Transverse colon (tissue), 4 donors: ENCODE measurements at places on chromosomes 7 and 10. TPM values are rescaled to one million over a fixed set of nuclear protein-coding genes. Genes with fewer than 3 reads are reported as not detected.

The BCL7B gene
- 96.1 TPM for total RNA-seq

The HTR7 gene
- not detected for total RNA-seq

The C10orf90 gene
- not detected for total RNA-seq

The FGL2 gene
- 33.3 TPM for total RNA-seq

The INA gene
- 1.1 TPM for total RNA-seq

The TYW1B gene
- 12.1 TPM for total RNA-seq

The PVRIG gene
- total RNA-seq = 2.2 TPM

The SCIN gene
- total RNA-seq = 62.3 TPM

The CDC123 gene
- total RNA-seq = 52.7 TPM

GRCh38 chr10:72107325-72108003, 19.1 kb upstream of the SPOCK2 start:
- no peak for DNase-seq

GRCh38 chr10:86371691-86372090, 5.1 kb upstream of the GRID1 start:
- DNase-seq = no peak

GRCh38 chr7:39832519-39833085, 117.5 kb upstream of the CDK13 start:
- no peak for DNase-seq

DNA sequence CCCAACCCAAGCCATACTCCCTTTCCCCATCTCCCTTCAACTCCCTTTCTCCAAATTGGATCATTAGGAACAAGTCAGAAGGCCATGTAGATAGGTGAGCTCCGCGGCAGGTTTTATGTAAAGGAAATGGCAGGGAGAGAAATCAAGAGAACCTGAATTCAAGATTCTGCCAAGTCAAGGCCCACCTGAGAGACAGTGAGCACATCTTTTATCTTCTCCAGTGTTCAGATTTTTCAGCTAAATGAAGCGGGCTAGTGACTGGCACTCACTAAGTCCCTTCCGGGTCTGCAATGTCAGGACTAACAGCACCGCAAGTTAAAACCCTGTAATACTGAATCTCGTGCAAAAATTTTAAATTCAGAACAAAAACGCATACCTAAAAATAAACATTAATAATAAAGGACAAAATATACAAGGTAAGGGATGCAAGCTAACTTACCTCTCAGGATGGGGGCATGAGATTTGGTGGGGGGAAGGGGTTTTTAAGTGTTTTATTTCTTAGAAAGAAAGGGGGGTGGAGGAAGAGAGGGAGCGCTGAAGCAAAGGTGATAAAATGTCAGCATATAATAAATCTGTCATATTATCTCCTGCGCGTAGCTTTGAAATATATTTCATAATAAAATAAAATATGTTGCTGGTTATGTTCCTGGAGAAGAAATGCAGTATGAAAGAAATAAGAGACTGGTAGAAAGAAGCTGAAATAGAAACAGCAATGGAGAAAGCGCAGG, 17.6 kb downstream of the TCAF1 start:
- DNase-seq = no peak

DNA sequence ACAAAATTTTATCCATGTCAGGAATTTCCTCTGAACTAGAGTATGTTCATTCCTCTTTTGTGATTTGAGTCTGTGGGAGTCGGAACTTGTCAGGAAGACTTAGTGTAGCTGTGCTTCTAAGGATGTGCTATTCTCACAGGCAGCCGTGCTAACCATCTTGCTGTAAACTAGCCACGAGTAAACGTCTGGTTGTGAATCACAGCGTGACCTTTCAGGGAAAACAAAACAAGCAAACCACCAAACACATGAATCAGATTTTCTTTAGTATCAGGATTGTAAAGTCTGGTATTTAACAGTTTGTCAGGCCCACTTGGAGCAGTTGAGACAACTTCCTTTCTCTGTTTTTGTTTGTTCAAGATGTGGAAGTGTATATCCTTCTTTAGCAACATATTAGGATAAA, 32.0 kb downstream of the AUTS2 start:
- DNase-seq = no peak

GRCh38 chr10:50596456-50596855, 27.3 kb downstream of the SGMS1 start:
- DNase-seq = no peak

- DNase-seq = no peak
Observed at GRCh38 chr7:110486549-110486948, 604.4 kb upstream of the LRRN3 start.

- peak; percentile 69 for DNase-seq
Observed at GRCh38 chr10:21526860-21527597, 1.5 kb upstream of the SKIDA1 start.

GRCh38 chr10:16843252-16843870, 26.1 kb upstream of the RSU1 start:
- no peak for DNase-seq

DNA sequence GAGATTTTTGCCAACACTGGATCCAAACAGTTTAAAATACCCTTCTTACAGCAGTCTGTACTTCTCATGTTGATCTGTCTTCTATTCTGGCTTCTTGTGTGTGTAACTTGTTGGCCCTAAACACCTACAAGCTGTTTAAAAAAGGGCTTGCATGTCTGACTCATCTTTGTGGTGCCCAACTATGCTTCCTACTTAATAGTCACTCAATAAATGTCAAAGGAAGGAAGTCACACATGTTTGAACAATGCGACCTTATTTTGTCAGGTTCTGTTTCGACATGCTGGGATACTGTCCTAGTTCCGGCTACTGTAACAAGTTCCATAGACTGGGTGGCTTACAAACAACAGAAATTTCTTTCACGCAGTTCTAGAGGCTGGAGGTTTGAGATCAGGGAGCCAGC, 9.4 kb upstream of the GRK5 start:
- no peak for DNase-seq

- DNase-seq = no peak
Observed at GRCh38 chr7:133668296-133669060, 415.6 kb downstream of the EXOC4 start.

DNA sequence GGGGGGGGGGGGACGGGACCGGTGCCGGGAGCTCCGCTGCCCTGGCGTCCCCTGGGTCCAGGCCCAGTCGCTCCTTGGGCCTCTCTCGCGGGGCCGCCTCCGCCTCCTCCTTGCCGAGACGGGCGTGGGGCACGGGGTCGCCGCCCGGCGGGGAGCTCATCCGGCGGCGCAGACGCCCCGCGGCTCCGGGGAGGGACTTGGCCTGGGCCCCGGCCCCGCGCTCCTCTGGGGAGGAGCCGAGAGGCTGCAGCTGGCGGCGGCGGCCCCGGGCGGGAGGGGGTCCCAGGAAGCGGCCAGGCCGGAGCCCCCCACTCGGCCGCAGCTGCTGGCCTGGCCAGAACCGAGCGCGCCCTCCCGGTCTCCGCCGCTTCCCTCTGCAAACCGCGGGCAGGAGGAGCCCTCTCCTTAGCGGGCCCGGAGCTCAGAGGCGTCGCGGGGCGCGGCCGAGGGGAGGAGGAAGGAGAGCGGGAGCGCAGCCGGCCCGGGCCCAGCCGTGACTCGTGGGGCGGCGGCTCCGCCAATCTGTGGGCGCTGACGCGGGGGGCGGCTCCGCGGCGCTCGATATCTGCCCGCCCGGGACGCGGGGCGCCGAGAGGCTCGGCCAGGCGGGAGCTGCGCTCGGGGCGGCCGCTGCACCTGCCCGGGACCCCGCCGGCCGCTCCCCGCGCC, at the start of gene FAM20C:
Gene FAM20C, plus strand, starts transcription at position 591 of the 669 bp plus-strand sequence. CDS start 629 bp downstream, outside the sequence.
- DNase-seq = peak; percentile 83

DNA sequence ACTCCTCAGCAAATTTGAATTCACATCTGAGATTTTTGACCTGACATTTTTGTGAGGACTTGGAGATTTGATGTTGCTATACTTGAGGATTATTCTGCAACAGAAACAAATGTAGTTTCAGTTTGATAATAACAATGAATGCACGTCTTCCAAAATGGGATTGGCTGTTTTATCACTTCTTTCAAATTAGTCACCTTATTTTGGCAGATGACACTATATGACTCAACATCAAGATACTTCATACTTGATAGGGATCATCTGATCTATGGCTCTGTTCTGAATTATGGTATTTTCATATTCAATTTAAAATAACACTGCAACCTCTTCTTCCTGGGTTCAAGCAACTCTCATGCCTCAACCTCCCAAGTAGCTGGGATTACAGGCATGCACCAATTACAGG, 24.2 kb downstream of the ARL5B start:
- no peak for DNase-seq

DNA sequence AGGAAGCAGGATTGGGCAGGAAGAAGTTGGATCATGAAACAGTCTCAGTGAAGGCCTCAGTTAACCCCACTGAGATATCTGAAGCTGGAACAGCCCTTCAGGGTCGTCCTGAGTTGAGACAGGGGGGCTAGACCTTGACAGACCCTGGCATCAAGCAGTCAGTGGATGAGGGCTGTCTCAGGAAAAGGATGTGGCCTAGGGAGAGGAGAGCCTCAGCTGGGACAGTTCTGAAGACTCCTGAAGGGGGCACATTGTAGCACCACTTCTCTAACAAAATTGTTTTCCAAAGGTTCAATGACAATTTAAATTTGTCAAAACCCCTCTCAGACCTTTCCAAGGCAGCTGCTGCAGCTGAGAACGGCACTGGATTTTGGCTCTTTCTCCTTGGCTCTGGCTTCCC, 15.8 kb upstream of the SLK start:
- no peak for DNase-seq

GRCh38 chr7:74280985-74281384, 8.2 kb upstream of the CLIP2 start:
- no peak for DNase-seq

DNA sequence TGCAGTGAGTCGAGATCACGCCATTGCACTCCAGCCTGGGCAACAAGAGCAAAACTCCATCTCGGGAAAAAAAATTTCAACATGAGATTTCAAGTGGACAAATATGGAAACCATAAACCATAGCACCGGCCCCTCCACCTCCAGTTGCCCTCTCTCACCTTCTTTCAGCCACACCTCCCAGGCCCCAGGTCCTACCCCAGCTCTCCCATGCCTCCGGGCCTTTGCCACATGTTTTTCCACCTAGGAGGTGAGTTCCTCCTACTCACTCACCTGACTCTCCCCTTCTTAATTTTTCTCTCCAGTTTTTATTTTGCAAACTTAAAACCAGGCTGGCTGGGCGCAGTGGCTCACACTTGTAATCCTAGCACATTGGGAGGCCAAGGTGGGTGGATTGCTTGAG, 13.7 kb upstream of the CLDN4 start:
- no peak for DNase-seq

DNA sequence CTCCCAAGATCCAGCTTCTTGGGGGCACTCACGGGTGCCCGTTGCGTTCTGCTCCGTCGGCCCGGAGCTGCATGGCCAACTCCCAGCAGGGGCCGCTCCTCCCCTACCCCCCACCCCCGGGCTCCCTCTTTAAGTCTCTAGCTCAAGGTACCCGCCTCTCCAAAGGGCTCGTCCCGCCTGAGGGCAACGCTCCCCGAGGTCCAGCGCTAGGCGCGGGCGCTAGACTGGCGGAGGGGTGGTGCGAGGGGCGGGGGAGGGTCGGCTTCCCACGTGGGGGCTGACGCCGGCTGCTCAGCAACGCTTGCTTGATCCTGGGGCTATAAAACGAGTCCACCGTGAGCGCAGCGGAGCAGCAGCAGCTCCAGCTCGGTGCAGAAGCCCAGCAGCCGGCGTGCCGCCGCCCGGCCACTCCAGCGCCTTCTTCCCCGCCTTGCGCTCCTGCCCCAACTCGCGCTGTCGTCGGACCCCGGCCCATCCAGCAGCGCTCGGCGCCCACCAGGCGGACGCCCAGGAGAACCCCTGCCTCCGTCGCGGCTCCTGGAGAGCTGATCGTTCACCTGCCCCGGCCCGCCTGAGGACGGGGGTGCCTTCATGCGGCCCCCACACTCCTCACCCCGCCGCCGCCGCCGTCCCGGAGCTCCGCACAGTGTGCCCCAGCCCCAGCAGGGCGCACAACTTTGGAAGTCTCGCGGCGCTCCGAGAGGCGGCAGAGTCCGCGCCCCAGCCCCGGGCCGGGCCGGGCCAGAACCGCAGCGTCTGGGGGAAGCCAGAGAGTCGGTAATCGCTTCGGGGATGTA, at the start of gene ADRA2A:
Gene ADRA2A, plus strand, starts transcription at position 348 of the 797 bp plus-strand sequence. CDS start 968 bp downstream, outside the sequence.
- DNase-seq = peak; percentile 44

DNA sequence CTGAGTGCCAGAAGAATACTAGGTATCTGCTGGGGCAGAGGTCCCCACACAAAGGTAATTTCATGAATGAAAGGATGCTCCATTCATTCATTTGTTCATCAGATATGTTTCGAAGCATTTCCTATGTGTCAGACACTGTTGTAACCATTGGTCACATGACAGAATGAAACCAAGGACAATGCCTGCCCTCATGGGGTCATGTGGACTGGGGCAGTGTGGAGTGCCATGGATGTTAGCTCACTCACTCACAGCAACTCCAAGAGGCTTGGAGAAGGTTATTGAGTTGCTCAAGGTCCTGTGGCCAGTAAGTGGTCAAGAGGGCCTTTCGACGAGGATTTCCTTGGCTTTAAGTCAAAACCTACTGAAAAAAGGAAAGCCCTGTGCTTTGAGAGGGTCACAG, 223.5 kb downstream of the ARHGAP12 start:
- no peak for DNase-seq

DNA sequence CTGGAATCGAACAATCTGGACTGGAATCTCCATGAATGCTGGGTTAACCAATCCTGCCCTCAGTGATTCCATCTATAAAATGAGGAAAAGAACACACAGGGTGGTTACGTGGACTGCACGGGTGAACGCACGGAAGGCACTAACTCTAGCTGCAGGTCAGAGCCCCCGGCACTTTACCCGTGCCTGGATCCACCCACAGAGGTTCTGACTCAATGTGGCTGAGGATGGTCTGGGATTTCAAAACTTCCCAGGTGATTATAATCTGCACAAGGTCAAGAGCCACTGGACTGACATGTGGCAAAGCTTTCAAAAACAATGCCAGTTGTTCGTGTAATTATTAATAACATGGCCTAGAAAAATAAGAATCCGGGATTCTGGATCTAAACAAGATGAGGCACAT, 29.2 kb downstream of the KIAA1549 start:
- DNase-seq = no peak

- DNase-seq = no peak
Observed at GRCh38 chr10:72367301-72367960, 12.7 kb upstream of the DNAJB12 start.

DNA sequence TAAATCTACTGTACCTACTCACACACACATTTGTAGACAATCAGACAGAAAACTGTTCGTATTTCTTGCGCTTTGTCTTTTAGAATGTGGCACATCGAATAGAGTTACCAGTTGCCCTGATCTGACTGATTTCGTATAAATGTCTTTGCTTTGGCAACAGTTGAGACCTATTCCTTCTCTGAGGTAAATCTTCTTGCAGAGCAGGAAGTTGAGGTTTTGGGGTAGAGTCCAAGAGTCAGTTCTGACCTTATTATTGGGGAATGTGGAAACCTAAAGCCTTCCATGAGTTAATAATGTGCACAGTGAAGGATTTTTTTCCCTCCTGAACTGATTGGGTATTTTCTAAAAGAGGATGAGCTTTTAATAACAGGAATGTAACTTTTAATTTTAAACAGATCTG, 135.3 kb downstream of the KIAA1217 start:
- no peak for DNase-seq

- no peak for DNase-seq
Observed at GRCh38 chr7:108736221-108736891, 166.7 kb downstream of the DNAJB9 start.

GRCh38 chr7:41579961-41580935, 122.6 kb downstream of the INHBA start:
- no peak for DNase-seq

- DNase-seq = no peak
Observed at GRCh38 chr10:44848211-44848610, 62.9 kb upstream of the TMEM72 start.

GRCh38 chr10:11179516-11180105, 161.9 kb downstream of the CELF2 start:
- DNase-seq = no peak

GRCh38 chr10:71753091-71753959, 20.0 kb downstream of the VSIR start:
- DNase-seq = peak; percentile 59

GRCh38 chr7:144713850-144714249, 122.0 kb downstream of the TPK1 start:
- no peak for DNase-seq
